Stimulated activated CD8-positive, alpha-beta memory T cell treated with anti-CD3 and anti-CD28 coated beads, Interleukin-4, amount 100 ng/mL, for 48 hours (primary cell): ENCODE measurements at places on chromosomes 1 and 21.

GRCh38 chr1:207603777-207604176 is 41.2 kb upstream of the CR1L start:
- DNase-seq = no peak

DNA sequence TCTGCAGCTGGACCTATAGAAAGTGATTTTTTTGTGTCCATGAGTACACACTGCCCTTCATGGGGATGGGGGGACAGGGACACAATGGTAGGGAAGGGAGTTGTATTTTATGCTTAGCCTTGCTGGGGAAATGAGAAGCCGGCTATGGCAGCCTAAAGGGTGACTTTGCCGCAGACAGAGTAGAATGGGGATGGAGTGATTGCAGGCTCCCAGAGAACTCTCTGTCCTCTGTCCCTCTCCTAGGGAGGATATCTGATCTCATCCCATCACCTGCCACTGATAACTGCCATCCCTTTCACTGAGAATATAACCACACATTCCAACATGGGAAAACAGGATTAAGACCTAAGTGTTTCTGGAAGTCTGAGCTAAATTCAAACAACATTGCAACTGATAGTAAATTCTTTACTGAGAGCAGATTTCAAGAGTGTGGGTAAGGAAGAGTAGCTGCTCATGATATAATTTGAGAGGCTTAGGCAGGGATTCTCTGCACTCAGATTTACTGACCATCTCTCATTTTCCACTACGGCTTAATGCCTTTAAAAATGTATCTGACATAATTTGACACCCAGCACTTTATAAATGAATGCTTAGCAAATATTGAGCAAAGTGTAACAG is 13.9 kb downstream of the SH2D1B start:
- DNase-seq = no peak

DNA sequence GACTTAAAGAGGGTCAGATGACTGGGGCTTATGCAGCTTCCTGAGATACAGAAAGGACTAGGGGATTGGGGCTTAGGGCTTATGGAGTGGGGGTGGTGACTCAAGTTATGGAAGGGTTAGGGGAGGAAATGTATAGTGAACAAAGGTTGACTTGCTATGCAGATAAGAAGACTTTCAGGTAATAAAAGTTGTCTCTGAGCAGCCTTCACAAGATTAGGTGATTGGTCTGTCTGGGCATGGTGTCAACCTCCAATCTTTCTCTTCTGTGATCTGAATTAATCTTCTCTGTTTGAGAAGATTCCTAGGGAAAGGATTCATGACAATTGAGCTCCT is 436.5 kb downstream of the SIPA1L2 start:
- DNase-seq = no peak

GRCh38 chr21:17436626-17437111 is 76.2 kb upstream of the CXADR start:
- no peak for DNase-seq

DNA sequence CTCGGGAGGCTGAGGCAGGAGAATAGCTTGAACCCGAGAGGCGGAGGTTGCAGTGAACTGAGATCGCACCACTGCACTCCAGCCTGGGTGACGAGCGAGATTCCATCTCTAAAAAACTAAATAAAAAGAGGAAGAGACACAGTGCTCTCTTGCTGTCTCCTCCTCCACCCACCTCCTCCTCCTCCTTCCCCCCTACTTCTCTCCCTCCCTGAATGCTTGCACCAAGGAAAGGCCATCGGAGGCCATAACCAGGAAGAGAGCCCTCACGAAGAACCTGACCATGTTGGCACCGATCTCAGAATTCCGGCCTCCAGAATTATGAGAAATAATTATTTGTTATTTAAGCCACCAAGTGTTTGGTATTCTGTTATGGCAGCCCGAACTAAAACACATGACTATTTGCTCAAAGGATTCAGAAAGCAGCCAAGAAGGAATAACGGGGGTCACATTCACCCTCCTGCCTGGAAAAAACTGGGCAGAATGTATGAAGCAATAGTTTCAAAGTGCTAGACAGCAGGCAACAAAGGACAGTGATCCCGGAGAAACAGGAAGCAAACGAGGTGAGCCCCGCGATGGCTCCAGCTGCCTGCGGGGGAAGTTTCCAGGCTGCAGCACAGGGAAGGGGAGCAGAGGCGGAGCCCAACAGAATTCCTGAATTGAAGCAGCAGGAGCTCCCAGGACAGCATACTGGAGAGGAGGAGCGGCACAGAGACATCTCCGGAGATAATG is 35.8 kb downstream of the LDLRAD1 start:
- no peak for DNase-seq

DNA sequence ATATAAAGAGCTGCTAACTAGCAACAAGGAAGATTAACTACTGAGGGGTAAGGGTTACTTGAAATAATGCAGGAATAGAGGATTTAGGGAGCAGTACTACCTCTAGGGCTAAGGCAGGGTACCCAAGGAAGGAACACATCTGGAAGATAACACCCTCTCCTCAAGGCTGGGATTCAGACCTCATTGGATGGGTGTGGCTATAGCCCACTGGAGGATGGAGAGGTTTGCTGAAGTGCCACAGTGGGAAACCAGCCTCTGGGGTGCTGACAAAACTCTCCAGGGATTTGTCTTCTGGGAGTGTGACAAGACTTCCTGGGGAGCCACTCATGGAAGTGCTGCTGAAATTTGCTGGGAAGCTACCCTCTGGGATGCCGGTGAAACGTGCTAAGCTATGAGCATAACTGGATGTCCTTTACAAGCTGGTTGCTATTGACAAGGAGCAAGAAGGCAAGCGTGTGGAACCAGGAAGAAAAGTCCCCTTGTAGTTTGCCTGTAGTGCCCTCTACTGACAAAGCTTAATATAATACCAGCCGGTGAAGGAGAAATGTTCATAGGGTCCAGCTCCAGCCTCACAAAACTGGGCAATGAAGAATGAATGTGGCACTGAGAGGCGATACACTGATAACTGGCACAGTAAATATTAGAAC is 122.8 kb upstream of the USP24 start:
- DNase-seq = no peak
